ENCODE measurements at places on chromosomes 1 and 21. TPM values are rescaled to one million over a fixed set of nuclear protein-coding genes. Genes with fewer than 3 reads are reported as not detected.

The FAM3B gene
- total RNA-seq: not detected

The GCSAML gene
- not detected for total RNA-seq

The POMGNT1 gene
- total RNA-seq: 42.4 TPM

The CFAP126 gene
- total RNA-seq: not detected

The SYDE2 gene
- 5.6 TPM for total RNA-seq

The BCL10 gene
- 77.9 TPM for total RNA-seq

The AMPD1 gene
- total RNA-seq: not detected

The ZNF281 gene
- total RNA-seq: 23.5 TPM

The TRIM67 gene
- total RNA-seq: not detected

The CDCP2 gene
- total RNA-seq: 0.09 TPM

The ADAMTS5 gene
- total RNA-seq: 0.34 TPM

The PROK1 gene
- not detected for total RNA-seq

The MROH9 gene
- not detected for total RNA-seq

The H6PD gene
- 21.3 TPM for total RNA-seq

The UBE2J2 gene
- total RNA-seq: 57.3 TPM

The REG4 gene
- total RNA-seq: not detected

The RNF186 gene
- not detected for total RNA-seq

The OR2L3 gene
- total RNA-seq: not detected

The DMBX1 gene
- total RNA-seq: not detected

The B3GALT5 gene
- total RNA-seq: under 0.01 TPM

The MYOC gene
- total RNA-seq: not detected

The TP73 gene
- not detected for total RNA-seq

The PDC gene
- total RNA-seq: not detected

The PGM1 gene
- 41.1 TPM for total RNA-seq

The DIPK1A gene
- total RNA-seq: 0.68 TPM

The IGSF3 gene
- 29.4 TPM for total RNA-seq

The YIPF1 gene
- total RNA-seq: 13.4 TPM

The FLG2 gene
- not detected for total RNA-seq

The KIAA0040 gene
- total RNA-seq: 25.7 TPM

The ARMH1 gene
- not detected for total RNA-seq
